CD14-positive monocyte (primary cell): ENCODE measurements at places on chromosomes 3 and 15. TPM values are rescaled to one million over a fixed set of nuclear protein-coding genes. Genes with fewer than 3 reads are reported as not detected.

ARRDC4 gene
- polyA plus RNA-seq = 19.0 TPM

IL5RA gene
- polyA plus RNA-seq = not detected

- DNase-seq = no peak
Measured at GRCh38 chr3:197337656-197338055, 39.2 kb upstream of the DLG1 start.

DNA sequence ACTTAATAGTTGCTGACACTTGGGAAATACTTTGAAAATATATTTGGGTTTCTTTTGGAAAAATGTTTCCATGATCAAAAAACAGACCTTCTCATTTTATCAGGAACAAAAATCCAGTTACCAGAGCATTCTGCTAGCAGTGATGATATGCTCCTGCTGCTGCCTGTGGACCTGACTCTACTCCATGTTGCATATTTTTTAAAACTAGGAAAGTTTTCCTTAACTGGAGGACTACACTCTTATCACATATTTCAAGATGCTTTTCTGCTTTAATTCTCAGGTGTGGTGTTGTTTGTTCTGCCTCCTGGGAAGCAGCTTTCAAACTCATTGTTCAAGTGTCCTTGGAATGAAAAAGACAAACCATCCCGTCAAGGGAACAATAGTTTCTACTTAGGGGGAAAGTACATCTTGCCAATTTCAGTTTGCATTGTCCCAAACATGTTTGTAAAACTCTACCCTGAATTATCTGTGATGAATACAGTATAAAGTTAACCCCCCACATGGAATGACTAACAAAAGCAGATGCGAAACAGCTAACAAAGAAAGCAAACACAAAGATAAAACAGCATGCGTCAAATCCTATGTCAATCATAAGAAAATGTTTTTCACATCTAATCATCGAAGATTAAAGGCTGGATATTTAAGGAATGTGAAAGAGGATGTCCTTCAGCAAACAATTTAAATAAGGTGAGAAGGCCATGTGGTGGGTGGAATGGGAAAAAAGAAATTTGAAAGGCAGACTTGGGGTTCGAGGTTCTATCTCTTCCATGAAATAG is 40.1 kb upstream of the PSMD6 start:
- DNase-seq = no peak

DNA sequence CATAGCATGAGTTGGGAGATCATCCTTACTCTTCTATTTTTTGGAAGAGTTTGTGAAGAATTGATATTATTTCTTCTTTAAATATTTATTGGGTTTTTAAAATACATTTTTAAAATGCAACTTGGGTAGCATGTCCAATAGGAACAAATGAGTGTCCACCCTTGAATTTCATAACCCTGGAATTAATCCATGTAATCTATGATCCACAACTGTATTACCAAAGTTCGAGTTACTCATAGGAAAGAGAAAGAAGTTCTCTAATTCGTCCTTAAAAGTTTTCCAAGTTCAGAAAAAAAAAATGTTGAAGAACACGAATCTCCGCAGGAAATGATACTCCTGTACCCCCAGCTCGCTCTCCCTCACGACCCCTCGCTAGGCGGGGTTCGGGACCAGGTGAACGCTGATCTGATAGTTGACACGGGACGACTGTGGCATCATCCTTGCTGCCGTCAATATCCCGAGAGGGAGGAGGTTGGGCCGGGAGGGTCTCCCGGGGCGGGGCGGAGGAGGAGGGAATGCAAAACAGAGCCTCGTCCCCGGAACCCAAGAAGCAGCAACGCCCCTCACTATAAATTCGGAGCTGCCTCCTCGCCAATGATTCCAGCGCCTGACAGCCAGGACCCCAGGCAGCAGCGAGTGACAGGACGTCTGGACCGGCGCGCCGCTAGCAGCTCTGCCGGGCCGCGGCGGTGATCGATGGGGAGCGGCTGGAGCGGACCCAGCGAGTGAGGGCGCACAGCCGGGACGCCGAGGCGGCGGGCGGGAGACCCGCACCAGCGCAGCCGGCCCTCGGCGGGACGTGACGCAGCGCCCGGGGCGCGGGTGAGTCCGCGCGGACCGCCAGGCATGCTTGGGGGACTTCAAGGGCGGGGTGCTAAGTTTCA is at the start of gene AGTR1:
Gene AGTR1 (plus strand): TSS at position 598 of the 884 bp plus-strand sequence. CDS start 43,133 bp downstream, outside the sequence.
- no peak for DNase-seq
